Stimulated activated CD8-positive, alpha-beta memory T cell treated with anti-CD3 and anti-CD28 coated beads, Interleukin-15, amount 100 ng/mL, for 48 hours (primary cell): ENCODE measurements at places on chromosomes 11 and 22.
A peak's percentile ranks its signal among the peaks of the same experiment; 100 is the strongest.

- no peak for DNase-seq
Observed at GRCh38 chr11:69106031-69106811, 49.5 kb upstream of the SMIM38 start.

GRCh38 chr11:68312117-68312779, at the start of gene LRP5:
TSS of gene LRP5 (plus strand) at chr11:68312591. CDS start at chr11:68312715, 124 bp downstream.
- DNase-seq: no peak

GRCh38 chr11:96275801-96276594, 67.0 kb downstream of the MAML2 start:
- no peak for DNase-seq

- DNase-seq: no peak
Observed at GRCh38 chr11:45278714-45279113, 7.4 kb downstream of the SYT13 start.

DNA sequence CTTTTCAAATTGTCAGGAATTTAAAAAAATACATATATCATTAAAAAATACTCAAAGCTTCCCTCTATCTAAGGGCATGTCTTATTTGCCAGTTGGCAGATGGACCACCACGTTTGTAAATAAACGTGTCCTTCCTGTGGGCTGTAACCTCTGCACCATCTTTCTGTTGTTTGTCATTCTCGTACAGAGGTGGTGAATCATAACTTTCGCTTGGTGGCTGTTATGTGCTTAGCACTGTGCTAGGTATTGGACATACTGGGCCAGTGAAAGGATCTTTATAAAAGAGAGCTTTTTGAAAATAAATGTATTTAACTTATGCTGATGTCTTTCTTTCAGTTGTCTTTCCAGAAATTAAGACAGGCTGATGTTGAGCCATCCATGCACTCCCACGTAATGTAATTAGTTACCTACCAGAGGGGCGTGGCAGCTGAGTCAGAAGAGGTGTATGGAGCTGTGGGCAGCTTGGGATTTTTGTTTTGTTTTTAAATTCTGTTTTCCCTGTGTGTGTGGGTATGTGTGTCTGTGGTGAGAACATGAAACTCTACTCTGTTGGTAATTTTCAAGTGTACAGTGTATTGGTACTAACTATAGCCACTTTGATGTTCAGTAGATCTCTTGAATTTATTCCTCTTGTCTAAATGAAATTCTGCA, 62.7 kb downstream of the TECTA start:
- no peak for DNase-seq

DNA sequence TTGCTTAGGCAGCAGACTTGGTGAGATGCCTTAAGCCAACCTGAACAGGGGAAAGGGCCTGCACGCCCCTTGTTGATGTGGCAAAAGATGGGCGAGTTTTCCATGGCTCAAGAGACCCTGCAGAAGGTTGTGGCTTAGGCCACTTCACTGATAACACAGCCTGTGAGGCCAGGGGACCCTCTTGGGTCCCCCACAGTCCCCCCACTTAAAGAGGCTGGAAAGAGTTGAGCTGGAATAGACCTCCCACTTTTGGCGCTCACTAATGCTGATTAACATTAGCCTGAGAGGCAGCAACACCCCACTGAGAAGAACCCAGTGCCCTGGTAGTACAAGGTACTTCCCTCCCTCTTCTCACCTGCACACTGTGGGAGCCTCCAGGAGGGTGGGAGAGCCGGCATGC, 107.5 kb downstream of the TRIM29 start:
- no peak for DNase-seq

GRCh38 chr22:28802595-28803123, 2.3 kb upstream of the XBP1 start:
- no peak for DNase-seq

GRCh38 chr11:130204703-130205095, 45.1 kb downstream of the ST14 start:
- DNase-seq: no peak

GRCh38 chr22:21964234-21964633, 11.6 kb upstream of the PPM1F start:
- DNase-seq: no peak

GRCh38 chr11:119012629-119013170, 5.4 kb downstream of the RPS25 start:
- no peak for DNase-seq

DNA sequence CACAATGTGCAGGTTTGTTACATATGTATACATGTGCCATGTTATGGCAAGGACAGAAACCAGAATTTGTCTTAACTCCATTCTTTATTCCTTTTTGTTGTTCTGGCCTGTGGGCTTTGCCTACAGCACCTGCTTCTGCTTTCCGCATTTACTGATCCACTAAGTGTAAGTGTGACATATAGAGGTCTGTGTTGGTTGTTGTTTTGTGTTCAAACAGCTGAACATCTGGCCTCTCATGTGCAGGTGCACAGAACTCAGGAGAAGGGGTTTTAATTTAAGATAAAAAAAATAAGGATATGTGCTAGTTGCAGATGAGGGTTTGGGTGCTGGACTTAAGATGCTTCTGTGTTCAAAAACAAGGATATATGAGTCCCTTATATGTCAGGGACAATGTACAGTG, 85.8 kb upstream of the RAG2 start:
- DNase-seq: no peak

GRCh38 chr22:29145321-29146072, 60.2 kb upstream of the EMID1 start:
- no peak for DNase-seq

GRCh38 chr11:126058105-126058874, 4.4 kb downstream of the CDON start:
- no peak for DNase-seq

DNA sequence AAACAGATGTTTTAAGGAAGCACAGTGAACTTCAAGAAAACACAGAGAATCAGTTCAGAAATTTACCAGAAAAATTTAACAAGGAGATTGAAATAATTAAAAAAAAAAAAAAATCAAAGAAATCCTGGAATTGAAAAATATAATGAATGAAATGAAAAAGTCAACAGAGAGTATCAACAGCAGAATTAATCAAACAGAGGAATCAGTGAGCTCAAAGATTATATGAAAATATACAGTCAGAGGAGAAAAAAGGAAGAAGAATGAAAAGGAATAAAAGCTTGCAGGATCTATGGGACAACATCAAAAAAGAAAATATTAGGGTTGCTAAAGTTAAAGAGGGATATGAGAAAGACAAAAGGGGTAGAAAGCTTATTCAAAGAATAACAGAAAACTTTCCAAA, 82.3 kb downstream of the XRRA1 start:
- DNase-seq: no peak

DNA sequence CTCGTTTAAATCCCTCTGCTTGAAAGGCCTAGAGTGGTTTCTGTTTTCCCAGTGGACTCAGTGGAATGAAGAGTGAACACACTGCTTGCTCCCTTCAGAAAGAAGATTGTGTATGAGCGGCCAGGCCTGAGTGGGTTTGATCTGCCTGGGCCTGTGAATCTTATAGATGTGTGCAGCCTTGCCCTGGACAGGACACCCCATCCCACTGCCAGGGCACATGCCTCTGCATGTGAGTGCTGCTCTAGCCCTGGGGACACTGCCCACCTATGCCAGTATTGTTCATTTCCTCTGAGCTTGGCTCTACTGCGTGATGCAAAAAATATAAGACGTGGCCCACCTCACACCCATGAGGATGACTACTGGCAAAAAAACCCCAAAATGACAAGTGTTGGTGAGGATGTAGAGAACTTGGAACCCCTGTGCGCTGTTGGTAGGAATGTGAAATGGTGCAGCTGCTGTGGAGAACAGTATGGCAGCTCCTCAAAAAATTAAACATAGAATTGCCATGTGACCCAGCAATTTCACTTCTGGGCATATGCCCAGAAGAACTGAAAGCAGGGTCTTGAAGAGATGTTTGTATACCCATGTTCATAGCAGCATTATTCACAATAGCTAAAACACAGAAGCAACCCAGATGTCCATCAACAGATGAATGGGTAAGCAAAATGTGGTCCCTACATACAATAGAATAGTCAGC, 27.3 kb upstream of the NECTIN1 start:
- DNase-seq: no peak

DNA sequence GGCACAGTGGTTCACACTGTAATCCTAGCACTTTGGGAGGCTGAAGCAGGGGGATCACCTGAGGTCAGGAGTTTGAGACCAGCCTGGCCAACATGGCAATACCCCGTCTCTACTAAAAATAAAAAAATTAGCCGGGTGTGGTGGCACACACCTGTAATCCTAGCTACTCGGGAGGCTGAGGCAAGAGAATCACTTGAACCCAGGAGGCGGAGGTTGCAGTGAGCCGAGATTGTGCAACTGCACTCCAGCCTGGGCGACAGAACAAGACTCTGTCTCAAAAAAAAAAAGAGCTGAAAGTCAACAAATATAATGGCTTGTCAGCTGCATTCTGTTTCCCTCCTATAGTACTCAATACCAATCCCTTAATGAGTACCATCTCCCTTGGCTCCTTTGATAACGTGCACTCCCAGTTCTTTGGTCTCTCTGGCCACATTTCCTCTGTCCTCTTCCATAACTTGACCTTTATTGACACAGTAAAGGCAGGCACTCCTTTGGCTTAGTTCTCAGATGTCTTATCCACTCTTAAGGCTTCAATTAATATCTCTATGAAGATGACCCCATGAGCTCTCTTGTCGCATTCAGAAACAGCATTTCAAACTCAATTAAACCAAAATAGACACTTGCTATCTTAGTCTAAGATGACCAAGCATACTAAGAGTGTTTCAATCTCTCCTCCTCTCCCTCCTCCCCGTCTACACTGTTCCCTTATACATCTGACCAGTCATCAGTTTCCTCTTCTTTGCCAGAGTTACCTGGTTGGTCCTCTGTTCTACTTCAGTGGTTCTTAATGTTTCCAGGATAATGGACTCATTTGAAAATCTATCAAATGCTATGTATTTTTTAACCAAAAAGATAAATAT, 4.8 kb downstream of the MAPK1 start:
- DNase-seq: no peak

GRCh38 chr11:93737904-93738612, 3.2 kb downstream of the TAF1D start:
- no peak for DNase-seq

DNA sequence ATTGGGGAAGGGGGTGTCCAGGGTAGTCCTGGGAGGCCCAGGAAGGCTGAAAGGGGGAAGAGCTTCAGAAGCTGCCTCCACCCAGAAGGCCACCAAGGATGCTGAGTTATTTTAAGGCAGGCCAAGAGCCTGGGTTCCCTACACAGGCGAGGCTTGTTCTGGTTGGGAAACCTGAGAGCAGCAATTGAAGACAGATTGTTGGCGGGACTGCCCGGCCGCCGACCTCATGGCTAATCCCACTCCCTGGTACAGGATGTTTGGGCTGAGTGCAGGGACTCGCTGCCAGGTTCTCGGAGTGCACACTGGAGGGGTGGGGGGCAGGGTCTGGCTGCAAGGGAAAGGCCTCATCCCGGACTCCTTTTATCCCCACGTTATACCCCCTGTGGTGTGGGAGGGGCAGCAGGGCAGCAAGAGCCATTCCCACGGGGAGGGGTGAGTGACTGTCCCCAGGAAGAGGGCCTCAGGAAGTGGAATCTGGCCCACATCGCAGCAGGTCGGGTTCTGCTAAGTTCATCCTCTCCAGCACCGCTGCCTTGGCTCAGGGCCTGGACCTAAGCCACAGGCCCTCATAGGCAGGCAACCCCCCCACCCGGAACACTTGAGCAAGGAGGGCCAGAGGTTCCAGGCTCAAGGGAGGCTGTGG, 43.6 kb upstream of the PRR5 start:
- no peak for DNase-seq

DNA sequence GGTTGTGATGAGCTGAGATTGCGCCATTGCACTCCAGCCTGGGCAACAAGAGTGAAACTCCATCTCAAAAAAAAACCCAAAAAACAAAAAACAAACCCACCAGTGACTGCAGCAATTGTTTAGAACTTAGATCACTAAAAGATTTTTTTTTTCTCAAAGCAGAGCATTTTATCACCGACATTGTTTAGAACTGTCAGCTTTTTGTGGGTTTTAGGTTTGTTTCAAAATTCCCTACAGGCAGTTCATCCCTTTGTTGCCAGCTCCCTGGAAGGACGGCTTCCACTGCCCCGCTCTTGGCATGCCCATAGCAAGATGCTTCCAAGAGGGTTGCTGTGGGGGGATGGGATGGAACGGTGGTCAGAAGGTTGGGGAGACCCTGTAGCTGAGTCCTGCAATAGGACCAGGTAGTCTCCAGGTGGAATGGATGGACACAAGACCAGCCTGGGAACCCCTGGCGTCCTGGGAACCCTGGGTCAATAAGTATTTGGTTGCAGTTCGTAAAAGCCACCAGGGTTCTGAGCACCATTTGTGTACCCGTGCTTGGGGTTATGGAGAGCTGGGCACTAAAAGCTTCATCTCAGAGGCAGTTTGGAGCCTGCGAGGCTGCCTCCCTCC, 46.7 kb downstream of the TSPAN18 start:
- DNase-seq: no peak

DNA sequence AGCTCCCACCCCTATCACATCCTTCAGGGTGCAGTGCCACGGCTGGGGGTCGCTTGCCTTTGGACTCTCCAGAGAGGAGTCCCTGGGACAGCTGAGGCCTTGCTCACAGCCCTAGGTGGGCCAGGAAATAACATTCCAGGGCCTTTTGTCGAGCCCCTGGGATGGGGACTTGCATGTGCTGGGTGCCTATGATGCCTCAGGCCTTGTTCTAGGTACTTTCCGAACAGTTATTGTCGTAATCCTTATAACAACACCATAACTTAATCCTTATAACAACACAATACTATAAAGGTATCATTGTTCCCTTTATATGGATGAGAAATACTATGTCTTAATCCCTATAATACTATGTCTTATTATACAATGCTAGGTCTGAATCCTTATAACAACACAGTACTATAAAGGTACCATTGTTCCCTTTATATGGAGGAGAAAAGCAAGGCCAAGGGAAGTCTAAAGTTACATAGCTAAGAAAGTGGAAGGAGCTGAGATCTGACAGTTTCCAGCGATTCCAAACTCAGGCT, 236.5 kb downstream of the ST3GAL4 start:
- no peak for DNase-seq

DNA sequence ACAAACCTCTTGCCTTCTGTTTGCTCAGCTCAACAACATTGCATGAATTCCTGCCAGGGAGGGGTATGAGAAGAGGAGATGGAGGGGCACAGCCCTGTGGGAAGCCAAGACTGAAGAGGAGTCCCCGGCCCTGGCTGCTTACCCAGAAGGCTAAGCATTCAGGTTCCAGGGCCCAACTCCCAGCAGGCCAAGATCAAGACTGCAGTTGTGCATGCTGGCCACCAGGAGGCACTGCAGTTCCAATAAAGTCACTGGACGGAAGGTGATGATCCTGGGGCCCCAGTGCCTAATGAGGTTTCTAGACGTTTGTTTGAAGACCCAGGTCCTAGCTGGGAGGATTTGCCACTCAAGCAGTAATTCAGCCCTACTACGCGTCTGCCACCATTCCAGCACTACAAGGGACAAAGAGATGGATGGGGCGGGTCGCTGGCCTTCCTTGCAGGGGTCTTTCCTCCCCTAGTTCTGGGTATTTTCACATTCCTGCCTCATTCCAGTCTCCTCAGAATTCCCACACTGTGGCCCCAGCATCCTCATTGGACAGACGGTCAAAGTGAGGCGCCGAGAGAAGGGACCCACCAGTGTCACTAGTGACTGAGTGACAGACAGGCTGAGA, 23.6 kb downstream of the ALX4 start:
- DNase-seq: peak; percentile 41

GRCh38 chr11:134126217-134126822, 57.4 kb downstream of the JAM3 start:
- no peak for DNase-seq
